Inflammatory macrophage (primary cell): ENCODE measurements at places on chromosomes 12 and 14.

DNA sequence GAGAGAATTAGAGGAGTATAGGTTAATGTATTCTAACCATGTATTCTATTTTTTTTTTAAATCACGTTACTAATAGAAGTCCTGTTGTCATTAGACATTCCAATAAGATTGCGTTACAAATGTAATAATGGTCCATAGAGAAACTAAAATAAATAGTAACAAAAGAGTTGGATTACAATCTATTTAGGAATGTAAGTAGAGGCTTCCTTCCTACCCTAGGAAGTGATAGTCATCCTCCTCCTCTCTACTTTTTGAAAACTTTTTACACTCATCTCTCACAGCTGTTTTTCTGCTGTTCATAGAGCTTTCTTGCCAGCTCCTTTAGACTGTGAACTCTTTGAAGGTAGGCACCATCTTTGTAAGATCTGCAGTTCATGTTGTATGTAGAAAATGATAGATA, 23.6 kb downstream of the TRHDE start:
- no peak for DNase-seq

GRCh38 chr12:50117057-50117622, 5.1 kb downstream of the COX14 start:
- no peak for DNase-seq

DNA sequence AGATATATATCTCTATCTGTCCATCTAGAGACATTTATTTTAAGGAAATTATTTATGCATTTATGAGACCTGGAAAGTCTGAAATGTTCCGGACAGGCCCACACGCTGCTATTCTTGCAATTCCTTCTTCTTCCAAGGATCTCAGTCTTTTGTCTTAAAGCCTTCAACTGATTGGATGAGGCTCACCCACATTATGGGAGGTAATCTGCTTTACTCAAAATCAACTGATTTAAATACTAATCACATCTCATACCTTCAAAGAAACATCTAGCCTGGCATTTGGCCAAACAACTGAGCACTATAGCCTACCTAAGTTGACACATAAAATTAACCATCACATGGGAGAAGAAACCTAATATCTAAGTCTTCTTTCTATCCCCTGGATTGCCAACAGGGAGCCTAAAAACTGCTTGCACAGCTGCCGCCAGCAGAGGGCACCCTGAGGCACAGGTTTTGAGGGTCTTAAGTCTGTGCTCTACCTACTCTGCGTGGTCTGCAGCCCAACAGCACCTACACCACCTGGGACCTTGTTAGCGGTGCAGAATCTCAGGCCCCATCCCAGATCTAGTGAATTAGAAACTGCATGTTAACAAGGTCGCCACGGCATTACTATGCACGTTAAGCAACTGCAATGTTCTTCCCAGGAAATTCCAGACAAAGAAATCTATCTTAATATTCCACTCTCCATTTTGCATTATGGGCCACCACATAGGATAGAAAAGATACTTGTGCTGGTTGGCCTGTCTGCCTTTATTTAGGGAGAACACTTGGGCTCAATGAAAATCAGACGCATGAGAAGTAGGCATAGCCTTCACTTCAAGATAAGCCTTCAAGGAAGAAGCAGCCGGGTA, 249.7 kb downstream of the FOXG1 start:
- no peak for DNase-seq

- no peak for DNase-seq
These were observed 116.4 kb downstream of the SLC38A1 start for GRCh38 chr12:46152456-46152855.

DNA sequence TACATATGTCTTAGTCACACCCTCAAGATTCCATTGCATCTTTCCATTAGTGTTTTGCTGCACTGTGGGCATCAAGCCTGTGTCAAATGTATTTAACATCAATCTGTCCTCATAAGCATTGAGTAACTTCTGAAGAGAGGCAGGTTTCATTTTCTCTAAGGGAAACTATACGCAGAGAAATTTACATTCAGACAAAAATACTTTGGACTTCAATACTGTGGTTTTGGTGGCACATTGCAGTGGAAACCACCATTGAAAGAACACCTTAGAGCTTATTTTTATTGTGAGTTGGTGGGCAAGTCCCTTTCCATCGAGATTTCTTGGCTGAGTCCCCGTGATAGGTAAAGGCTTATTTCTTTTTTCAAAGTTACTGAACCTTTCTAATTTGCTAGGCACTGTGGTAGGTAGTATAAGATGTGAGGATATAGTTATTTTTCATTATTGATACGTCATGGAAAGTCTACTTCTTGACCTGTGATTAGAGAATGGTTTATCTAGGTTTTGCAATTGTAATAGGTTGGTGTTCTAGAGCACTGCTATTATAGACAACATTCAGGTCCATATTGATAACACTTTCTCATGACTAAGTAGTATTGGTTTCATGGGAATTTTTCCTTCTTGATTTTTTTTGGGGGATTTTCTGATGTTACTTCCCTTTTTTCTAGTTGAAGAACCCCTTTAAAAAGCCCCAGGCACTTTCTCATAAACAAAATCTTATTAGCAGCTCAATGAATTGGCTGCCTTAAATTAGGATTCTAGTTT, 81.9 kb downstream of the CFAP54 start:
- no peak for DNase-seq

- peak; percentile 97 for DNase-seq
These were observed at the start of gene PAPOLA for GRCh38 chr14:96501740-96502620. Gene PAPOLA (plus strand): TSS chr14:96502382. CDS start chr14:96502593, 211 bp downstream.

DNA sequence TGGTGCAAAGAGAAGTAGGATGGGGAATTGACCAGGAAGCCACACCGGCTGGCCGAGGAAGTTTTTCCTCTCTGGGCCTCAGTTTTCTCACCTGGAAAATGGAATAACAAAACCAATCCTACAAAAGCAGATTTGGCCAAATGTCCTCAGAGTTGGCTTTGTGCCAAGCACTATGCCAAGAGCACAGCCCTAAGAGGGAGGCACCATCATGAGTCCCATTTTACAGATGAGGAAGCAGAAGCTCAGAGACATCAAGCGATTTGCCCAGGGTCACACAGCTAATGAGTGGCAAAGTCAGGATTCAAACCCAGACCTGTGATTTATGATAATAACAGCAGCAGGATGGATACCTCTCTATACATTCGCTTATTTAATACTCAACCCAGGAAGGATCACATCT, 27.3 kb downstream of the RASAL1 start:
- DNase-seq: no peak

DNA sequence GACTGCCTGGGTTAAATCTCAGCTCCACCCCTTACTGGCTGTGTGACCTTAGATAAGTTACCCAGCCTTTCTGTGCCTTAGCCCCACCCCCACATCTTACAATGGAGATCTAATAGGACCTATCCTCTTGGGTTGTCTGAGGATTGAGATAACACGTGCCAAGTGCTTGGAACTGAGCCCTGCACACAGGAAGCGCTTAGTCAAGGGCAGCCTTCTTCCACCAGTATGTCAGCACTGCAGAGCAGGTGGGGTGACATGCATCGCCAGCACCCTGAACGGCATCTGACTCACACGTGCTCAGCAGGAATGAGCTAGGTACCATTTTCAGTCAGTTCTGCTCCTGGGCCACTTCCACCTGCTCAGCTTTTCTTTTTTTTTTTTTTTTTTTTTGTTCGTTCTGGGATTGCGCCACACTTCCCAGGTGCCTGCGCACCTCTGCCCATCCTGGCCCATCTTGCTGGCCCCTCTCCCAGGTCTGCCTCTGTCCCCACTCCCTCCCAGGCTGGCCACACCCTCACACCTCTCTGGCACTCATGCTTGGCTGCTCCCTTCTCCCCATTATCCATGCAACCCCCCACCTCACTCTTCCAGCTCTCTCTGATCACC, 19.6 kb downstream of the LGMN start:
- DNase-seq: peak; percentile 40
